Stimulated activated CD8-positive, alpha-beta memory T cell treated with anti-CD3 and anti-CD28 coated beads, Interleukin-12 subunit alpha, Interleukin-12 subunit beta, amount 100 ng/mL, for 1 hour (primary cell): ENCODE measurements at places on chromosomes 2 and 18.

- no peak for DNase-seq
Measured at GRCh38 chr2:85457877-85458316, 39.4 kb downstream of the SH2D6 start.

- DNase-seq = no peak
Measured at GRCh38 chr2:121238828-121239227, 46.2 kb downstream of the TFCP2L1 start.

DNA sequence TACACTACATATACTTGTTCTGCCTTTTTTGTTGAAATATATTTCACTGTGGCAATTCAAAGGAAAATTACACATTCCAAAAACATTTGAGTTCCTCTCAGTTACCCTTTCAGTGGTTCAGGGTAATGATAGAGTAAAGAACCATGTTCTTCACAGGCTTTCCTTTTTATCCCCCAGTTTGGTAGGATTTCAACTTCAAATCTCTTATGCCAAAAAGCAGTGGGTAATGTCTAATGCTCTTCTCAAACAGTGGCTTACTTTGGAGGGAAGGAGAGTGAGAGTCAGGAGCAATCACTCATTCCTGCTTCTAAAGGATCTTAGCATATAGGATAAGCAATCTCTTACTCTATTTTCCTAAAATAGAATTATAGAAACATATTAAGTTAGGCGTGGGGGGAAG, 290.6 kb downstream of the ZEB2 start:
- no peak for DNase-seq

DNA sequence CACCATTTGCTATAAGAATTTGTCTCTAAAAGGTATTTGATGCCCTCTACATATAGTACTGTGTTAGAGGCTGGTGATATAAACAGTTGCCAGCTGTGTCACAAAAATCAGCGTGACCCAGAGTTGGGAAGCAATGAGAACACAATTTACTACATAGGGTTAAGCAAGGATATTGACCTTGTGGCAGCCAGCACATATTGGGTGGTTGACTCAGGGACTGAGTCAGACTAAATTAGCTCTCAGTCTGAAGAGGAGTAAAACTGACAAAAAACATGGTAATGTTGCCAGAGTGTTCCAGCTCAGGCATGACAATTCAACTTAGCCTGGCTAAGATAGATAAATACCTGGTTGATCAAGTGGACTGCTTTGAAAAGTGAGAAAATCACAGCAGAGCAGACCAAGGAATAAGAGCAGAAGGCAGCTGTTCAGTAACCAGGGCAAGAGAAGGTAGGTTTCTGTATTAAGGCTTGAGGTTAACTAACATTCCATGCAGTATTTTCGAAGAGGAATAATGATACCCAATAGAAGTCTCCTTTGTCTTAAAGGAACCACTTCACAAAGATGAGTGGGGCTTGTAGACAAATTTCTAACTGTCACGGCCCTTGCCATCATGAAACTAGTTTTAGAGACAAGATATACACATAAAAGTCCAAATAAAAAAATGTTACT, 108.2 kb upstream of the ERBB4 start:
- no peak for DNase-seq

- DNase-seq = no peak
Measured at GRCh38 chr2:152539424-152539823, 177.8 kb downstream of the PRPF40A start.

DNA sequence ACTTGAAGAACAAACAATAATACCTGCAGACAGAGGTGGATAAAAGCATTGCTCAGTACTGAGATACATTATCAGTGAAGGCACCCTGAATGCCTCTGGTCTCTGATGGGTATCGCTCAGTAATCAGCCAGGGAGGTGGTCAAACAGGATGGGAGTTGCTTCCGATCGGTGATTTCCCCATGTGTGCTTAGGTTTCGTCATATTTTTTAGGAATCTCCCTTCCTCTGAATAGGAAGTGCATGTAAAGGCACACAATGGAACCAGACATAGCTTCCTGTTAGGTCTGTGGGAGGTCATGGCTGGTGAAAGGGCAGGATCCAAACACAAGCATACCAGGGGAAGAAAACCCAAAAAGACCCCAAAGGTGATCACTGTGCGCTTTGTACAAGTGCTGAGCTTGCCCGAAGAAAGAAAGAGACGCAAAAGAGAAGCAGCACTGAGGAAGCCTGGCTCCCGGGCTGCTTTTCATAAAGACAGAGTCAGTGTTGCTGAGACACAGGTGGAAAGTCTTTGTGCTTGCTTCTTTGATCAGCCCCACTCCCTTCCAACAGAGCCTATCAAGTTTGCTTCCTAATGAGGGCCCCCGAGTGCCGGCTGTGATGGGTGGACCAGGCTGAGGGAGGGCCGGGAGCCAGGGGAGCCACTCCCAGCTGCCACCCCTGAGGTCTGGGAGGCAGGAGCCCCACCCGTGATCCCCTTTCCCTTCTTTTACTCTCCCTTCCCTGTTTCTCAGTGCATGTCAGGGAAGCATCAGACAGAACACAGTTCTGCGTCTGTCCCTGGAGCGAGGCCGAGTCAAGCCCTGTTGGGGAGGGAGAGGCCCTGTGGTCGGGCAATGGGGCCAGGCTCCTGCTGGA, 138.2 kb downstream of the SH3RF3 start:
- no peak for DNase-seq

DNA sequence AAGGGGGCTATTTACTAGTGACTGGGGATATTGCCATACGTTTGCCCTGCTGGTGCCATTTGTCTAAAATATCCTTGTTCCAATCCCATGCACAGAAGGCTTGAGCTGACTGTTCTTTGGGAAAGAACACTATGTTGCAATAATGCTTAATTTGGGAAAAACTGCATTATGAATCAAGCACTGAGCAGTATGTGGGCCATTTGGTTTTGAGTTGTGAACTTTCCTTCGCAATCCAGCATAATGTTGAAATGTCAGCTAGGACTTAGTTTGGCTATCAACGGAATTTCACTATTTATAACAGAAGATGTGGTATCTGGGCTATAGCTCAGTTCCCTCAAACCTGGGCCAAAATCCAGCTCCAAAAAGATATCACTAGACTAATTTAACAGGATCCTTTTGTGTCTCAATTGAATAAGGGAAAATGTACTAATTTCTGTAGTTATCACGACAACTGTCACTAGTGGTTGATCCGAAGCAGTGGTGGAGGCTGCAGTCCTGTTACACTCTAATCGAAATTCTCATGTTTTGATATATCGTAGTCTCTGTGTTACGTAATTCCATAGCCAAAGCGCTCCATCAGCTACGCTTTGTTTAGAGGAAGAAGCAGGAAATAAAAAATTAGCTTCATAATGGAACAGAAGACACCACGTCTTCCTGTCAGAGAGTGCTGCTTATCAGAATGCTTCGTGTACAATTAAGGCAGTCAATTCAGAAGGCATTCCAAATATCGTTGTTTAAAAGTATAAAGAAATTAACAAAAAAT, 686.8 kb upstream of the SALL3 start:
- no peak for DNase-seq

DNA sequence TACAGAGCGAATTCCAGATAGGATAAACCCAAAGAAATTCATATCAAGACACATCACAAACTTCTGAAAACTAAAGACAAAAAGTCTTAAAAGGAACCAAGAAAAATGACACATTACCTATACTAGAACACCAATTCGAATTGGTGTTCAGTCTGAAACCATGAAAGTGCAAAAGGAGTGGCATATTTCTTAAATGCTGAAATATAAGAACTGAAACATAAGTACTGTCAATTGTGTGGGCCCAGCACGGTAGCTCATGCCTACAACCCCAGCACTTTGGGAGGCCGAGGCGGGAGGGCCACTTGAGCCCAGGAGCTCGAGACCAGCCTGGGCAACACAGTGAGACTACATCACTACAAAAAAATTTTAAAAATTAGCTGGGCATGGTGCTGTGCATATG, 43.4 kb downstream of the TMEM131 start:
- DNase-seq = no peak

DNA sequence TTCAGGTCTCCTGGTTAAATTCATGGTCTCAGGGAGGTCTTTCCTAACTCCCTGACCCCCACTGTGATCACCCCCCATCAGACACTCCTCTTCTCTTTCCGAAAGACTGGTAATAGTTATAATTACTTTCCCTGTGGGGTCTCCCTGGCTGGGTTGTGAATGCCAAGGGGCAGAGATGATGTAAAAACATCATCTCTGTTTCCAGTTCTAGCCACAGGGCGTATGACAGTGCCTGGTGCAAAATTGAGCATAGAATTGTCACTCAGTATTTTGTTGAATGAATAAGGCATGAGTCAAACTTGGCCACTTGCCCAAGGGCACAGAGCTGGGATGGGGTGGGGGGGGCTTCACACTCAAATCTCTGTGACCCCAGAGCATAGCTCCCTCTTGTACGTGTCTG, 65.2 kb downstream of the LTBP1 start:
- no peak for DNase-seq

- no peak for DNase-seq
Measured at GRCh38 chr2:187390891-187391290, 57.2 kb downstream of the CALCRL start.

GRCh38 chr2:17362956-17363355, 155.3 kb downstream of the RAD51AP2 start:
- DNase-seq = no peak

DNA sequence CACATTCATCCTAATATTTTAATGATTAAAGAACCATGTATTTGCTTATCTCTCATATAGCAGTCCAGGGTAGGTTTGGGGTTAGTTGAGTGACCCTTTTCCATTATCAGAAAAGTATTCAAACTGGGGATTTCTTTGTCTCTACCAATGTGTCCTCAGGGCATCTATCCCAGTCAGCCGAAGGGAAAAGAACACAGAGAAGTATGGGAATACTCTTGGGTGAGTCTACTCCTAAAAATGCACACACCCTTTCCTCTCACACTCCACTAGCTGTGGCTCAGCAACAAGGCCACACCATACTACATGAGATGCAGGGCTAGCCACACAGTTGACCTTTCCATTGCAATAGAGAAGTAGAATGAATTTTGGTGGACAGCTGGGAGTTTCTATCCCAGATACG, 114.3 kb downstream of the NXPH2 start:
- no peak for DNase-seq

DNA sequence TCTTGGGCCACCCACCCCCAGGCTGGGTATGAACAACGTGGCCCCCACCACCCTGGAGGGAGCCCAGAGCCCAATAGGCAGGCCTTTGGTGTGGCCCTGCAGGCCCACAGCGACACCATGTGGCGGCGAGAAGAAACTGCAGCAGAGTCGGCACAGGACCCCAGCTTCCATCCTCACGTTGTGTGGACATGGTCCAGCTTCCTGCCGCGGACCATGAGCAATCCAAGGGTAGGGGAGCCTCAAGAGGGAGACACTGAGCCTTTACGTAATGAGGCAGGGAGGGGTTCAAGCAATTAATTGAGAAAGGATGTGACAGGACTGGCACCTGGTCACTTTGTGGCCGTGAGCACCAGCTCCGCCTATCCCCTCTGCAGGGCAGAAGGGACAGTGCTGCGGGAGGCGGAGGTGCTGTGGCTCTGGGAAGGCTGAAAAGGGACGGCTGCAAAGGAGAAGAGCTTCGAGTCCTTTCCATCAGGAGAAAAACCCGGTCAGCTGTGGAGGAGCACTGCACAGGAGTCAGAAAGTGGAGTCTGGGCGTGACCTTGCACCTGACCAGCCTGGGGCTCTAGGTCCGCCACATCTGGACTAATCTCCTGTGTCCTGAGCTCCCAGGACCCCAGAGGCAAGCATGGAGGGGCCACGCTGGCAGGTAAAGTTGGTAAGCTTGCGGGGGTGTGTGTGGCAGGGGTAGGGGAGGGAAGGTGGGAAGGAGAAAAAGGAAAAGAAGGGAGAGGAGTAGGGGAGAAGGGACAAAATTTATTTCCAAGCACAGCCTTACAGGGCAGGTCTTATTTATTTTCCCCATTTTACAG, 44.9 kb downstream of the TMEM37 start:
- DNase-seq = peak; percentile 9

DNA sequence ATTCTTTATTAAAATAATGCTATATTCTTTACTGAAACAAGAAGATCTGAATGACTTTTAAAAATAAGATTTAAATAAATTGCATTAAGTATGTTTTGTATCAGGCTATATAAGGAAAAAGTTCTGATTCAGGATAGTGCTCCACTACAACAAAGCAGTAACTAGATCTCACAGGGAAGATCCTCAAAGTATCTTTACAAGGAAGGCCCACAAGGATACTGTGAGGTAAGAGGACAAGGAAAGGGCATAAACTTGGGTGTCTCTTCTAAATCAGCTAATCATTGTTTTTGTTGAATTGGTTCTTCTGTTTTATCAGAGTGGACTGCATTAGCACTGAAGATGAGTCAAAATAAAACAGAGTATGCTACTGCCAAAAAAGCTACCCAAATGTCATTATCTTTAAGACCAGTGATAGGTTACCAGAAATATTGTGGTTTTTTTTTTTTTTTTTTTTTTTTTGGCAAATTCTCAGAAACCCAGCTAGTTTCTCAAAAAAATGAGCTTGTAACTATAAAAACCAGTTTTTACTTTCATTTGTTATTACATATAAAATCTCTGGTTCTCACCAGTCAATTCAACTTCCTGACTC, 160.9 kb downstream of the BAZ2B start:
- DNase-seq = no peak

DNA sequence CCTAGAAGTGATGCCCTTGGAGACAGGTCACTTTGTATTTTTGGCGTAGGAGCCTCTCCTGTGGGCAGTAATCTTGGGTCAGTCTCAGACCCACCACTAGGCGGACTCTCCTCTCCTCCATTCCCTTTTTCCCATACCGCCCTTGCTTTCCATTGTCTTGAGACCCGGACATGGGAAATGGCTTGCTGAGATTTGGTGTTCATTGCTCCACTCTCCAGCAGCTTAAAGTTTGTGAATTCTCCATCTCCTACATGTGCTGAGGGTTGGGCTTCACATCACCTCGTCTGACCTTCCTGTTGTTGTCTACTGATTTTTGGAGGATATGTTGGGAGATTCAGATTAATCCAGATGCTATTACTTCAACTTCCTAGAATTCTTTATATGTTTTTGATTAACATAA, 159.2 kb upstream of the RAB12 start:
- no peak for DNase-seq

GRCh38 chr18:55607773-55608172, 19.8 kb upstream of the TCF4 start:
- no peak for DNase-seq

DNA sequence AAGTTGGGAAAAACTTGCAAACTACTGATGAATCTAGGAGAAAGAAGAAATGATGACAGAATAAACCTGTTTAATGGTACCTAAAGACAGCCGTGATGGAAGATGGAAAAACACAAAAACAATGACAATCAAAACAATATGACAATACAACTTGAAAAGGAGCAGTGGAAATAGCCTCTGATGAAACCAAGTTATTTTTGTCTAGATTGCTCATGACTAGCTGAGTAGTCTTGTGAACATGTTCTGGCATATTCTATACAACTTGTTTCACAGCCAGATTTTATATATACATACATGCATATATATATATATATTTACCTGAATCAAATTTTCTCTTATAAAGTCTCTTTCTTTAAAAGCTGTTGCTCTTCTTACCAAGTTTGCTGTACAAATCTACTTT, 439.1 kb downstream of the TGIF1 start:
- DNase-seq = no peak
